Esophagus muscularis mucosa (tissue), 4 donors: ENCODE measurements at places on chromosomes 11 and 22. TPM values are rescaled to one million over a fixed set of nuclear protein-coding genes. Genes with fewer than 3 reads are reported as not detected.

Gene JAML
- total RNA-seq, result 1.2 TPM

DNA sequence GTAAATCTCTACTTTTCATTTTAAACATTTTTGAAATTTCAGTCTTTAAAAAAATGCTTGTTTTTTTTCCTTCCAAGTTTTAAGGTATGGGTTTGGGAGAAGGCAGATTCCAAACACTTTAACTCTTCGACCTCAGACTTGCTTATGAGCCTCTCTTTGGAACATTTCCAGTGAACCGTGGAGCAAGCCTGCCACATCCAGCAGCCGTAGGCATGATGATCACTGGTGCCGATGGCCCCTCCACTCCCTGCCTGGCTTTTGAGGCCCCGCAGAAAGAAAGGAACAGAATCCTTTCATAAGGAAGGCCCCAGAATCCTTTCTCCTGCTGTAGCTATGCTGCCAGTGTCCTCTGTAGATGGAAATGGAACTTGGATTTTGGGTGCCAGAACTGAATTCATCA is 50.7 kb downstream of the BMAL1 start:
- no peaks in the 10 kb centered on the region for H3K36me3 ChIP-seq
- no peaks in the 10 kb centered on the region for H3K27me3 ChIP-seq
- no peak overlapping the region for H3K27ac ChIP-seq
- no peak for DNase-seq
- no peak overlapping the region for H3K4me3 ChIP-seq

- no peaks in the 10 kb centered on the region for H3K4me1 ChIP-seq
- no peak for DNase-seq
- H3K4me3 ChIP-seq, result no peak overlapping the region
- no peaks in the 10 kb centered on the region for H3K36me3 ChIP-seq
- H3K27ac ChIP-seq, result no peak overlapping the region
These were observed 96.9 kb downstream of the FAM76B start for GRCh38 chr11:95692526-95693260.

GRCh38 chr11:57055744-57056143 is 67.0 kb downstream of the OR5AK2 start:
- no peak for DNase-seq
- no peaks in the 10 kb centered on the region for H3K4me1 ChIP-seq
- no peak overlapping the region for H3K4me3 ChIP-seq
- no peaks in the 10 kb centered on the region for H3K36me3 ChIP-seq
- H3K27me3 ChIP-seq, result no peaks in the 10 kb centered on the region

DNA sequence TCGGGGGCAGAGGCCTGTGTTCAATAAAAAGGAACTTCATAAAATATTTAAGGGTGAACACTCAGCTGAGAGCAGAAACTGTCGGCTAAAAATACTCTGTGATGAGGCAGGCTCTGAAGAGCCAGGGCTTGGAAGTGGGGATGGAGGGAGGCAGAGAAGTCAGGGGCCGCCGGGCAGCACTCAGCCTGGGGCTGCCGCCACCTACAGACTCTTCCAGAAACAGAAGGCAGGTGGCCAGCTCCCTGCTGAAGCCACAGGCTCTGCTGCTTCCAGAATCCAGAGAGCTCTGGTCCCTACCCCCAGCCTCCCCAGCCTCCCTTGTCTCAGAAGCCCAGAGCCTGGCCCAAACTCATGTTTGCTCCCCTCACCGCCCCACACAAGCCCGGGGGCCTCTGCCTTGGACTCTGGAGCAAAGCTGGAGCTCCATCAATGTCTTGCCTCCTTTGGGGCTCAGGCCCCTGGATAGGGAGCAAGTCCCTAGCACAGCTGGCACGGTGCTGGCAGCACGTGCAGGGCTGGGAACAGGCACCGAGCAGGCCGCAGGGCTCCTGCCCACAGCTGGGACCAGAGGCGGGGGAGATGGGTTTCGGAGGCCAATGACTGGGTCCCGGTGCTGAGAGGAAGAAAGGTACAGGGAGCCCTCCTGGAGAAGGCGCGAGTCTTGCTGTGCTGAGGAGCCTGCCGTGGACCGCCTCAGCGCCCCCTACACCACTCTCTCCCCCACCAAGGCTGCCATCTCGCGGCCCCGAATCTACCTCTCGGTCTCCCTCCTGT is 8.2 kb downstream of the LRFN4 start:
- no peaks in the 10 kb centered on the region for H3K4me1 ChIP-seq
- no peak overlapping the region for H3K4me3 ChIP-seq
- H3K27ac ChIP-seq, result no peak overlapping the region
- H3K27me3 ChIP-seq, result no peaks in the 10 kb centered on the region
- H3K36me3 ChIP-seq, result no peaks in the 10 kb centered on the region

DNA sequence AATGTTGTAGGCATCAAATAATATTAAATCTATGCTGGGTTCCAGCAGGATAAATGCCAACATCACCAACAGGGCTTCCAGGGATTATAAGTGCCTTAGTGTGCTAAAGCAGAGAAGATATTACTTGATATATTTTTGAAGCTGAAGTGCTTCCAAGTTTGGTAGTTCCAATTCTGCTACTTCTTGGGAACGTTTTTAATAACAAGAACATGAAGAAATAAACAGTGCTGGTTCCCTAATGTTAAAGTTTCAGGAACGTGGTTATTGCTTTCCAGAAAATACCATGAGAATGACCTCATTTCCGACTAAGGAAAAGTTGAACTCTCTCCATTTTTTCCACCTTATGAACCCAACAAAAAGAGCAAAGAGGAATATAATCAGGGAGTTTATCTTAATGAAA is 4.6 kb upstream of the RNF185 start:
- H3K36me3 ChIP-seq, result no peaks in the 10 kb centered on the region
- H3K4me3 ChIP-seq, result no peak overlapping the region
- no peak for DNase-seq
- no peaks in the 10 kb centered on the region for H3K27me3 ChIP-seq
- peaks cover 40% of the 10 kb centered on the region for H3K4me1 ChIP-seq

DNA sequence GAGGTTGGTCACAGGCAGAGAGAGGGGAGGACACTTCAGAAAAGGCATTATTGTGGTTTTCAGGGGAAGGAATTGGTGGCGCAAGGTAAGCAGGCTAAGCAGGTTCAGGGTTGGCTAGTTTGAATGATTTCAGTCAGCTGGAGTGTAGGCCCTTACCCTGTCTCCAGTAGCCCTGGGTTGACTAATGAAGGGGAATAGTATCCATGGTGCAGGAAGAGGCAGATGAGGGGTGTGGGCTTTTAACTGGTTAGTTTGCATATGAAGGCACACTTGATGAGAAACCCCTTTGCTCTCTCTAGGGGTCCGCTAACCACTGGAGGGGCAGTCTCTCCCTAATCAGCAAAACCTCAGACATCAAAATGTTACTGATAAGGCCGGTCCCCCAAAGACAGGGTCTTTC is 249.7 kb downstream of the AASDHPPT start:
- no peaks in the 10 kb centered on the region for H3K27me3 ChIP-seq
- H3K4me1 ChIP-seq, result no peaks in the 10 kb centered on the region
- H3K4me3 ChIP-seq, result no peak overlapping the region
- no peak overlapping the region for H3K27ac ChIP-seq
- DNase-seq, result no peak

Gene TMPRSS4
- total RNA-seq, result not detected

DNA sequence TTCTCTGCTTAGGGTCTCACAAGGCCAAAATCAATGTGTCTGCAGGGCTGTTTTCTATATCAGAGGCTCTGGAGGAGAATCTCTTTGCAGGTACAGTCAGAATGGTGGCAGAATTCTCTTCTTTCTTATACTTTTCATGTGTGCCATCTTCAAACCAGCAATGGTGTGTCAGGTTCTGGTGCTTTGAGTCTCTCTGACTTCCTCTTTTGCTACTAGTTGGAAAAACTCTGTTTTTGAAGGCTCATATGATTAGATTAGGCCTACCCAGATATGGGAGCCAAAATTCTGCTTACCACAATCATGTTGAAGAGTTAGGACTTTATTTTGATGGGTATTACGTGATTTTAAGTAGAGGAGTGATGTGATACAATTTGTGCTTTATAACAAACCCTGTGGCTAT is 18.8 kb upstream of the TECTA start:
- no peak overlapping the region for H3K27ac ChIP-seq
- H3K36me3 ChIP-seq, result peaks cover 8% of the 10 kb centered on the region
- no peaks in the 10 kb centered on the region for H3K27me3 ChIP-seq
- no peak overlapping the region for H3K4me3 ChIP-seq
- no peak for DNase-seq

Gene OR5A1
- not detected for total RNA-seq

GRCh38 chr11:721741-722345 is 15.8 kb downstream of the EPS8L2 start:
- no peak for DNase-seq
- H3K27me3 ChIP-seq, result peaks cover 55% of the 10 kb centered on the region

Gene AQP11
- total RNA-seq, result 0.17 TPM

Gene ST14
- 2.3 TPM for total RNA-seq

Gene SHANK3
- 7.0 TPM for total RNA-seq

Gene THY1
- total RNA-seq, result 14.9 TPM

GRCh38 chr11:30521297-30522071 is 64.7 kb downstream of the MPPED2 start:
- H3K27ac ChIP-seq, result no peak overlapping the region
- no peaks in the 10 kb centered on the region for H3K27me3 ChIP-seq
- no peak for DNase-seq
- no peak overlapping the region for H3K4me3 ChIP-seq

Gene TEX54
- total RNA-seq, result not detected

DNA sequence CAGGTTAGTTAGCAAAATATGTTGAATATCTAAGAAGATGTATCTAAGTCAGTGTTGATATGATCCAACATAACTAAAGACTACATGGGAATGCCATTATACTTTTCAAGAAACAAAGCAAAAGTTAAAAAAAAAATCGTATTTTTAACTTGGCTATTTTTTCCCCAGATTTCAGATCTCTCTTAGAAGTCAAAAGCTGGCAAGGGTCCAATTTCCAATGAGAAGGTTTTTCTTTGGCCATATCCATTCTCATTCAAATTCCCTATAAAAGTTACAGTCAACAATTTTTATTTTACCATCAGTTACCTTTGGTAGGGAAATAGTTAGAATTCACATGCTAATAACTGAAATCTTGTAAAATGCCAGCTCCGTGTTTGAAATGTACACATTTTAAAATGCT is 70.5 kb upstream of the FAT3 start:
- no peak for DNase-seq
- H3K27ac ChIP-seq, result no peak overlapping the region
- no peaks in the 10 kb centered on the region for H3K36me3 ChIP-seq
- H3K4me3 ChIP-seq, result no peak overlapping the region
- no peaks in the 10 kb centered on the region for H3K27me3 ChIP-seq

Gene HTR3A
- 0.42 TPM for total RNA-seq

GRCh38 chr22:37269936-37270678 is 12.2 kb upstream of the CYTH4 start:
- H3K4me1 ChIP-seq, result no peaks in the 10 kb centered on the region
- H3K27ac ChIP-seq, result no peak overlapping the region
- no peak overlapping the region for H3K4me3 ChIP-seq
- no peaks in the 10 kb centered on the region for H3K36me3 ChIP-seq

Gene GPHA2
- total RNA-seq, result not detected

GRCh38 chr11:11401960-11402535 is 49.0 kb upstream of the CSNK2A3 start:
- DNase-seq, result no peak
- H3K36me3 ChIP-seq, result no peaks in the 10 kb centered on the region
- H3K27ac ChIP-seq, result peak overlapping the region; percentile 77
- H3K4me1 ChIP-seq, result peaks cover 51% of the 10 kb centered on the region

DNA sequence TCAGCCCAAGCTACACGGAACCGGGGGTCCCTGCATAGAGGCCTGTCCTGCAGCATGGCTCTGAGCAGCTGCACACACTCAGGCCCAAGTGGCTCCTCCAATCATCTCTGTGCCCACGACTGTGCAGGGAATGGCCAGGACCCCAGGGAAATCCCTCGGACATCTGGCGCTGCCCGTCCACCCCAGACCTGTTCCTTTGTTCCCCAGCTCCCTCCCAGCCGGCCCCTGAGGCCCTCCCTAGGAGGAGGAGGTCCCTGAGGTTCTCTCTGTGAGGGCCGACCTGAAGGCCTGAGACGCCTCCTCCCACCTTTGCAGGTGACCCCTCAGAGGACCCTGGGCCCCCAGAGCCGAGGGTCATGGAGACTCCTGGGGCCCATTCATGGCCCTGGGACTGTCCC is 1.1 kb downstream of the MLC1 start:
- no peaks in the 10 kb centered on the region for H3K36me3 ChIP-seq
- no peak overlapping the region for H3K27ac ChIP-seq
- H3K27me3 ChIP-seq, result peaks cover 65% of the 10 kb centered on the region
- DNase-seq, result no peak
- H3K4me3 ChIP-seq, result no peak overlapping the region

- no peaks in the 10 kb centered on the region for H3K27me3 ChIP-seq
- H3K4me3 ChIP-seq, result peak overlapping the region; percentile 92
- H3K27ac ChIP-seq, result peak overlapping the region; percentile 89
These were observed 1.6 kb downstream of the MARK2 start for GRCh38 chr11:63840356-63841060.

DNA sequence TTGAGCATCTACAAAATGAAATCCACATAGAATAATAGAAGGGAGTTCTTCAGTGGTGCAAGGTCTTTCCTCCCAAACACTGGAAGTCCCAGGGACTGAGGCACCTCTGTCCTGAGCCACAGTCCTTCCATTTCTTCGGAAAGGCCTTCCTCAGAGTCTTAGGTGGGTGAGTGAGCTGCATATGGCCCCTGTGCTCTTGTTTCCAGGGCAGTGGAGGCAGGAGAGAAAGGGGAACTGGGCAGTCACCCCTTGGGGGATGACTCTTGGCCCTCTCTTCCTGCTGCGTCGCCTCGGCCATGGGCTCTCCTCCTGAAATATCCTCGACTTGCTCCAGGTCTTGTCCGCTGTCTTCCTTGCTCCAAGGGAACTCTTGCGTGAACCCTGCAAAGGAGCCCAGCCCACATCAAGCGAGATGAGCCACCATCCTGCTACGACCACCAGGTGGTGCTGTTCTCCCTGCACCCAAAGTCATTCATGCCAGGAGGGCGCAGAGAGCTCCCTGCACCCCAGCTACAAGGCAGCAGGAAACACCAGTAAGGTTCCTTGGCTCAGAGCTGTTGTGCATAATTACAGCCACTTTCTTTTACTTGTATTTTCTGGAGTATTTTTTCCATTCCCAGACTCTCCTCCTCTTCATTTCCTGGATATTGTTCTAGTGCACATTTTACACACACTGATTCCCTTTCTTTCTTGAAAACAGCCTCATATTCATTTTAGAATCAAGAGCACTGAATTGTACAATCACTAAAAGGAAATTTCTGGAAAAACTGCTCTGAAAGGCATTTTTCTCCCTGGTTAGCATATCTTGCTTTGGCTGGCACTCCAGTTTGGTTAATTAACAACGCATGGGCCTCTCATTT is 397.8 kb downstream of the OPCML start:
- no peaks in the 10 kb centered on the region for H3K36me3 ChIP-seq
- no peaks in the 10 kb centered on the region for H3K4me1 ChIP-seq
- peaks cover 33% of the 10 kb centered on the region for H3K27me3 ChIP-seq
- H3K4me3 ChIP-seq, result no peak overlapping the region

- DNase-seq, result no peak
- H3K36me3 ChIP-seq, result no peaks in the 10 kb centered on the region
- no peak overlapping the region for H3K4me3 ChIP-seq
- no peaks in the 10 kb centered on the region for H3K27me3 ChIP-seq
- H3K4me1 ChIP-seq, result peaks cover 98% of the 10 kb centered on the region
- H3K27ac ChIP-seq, result peak overlapping the region; percentile 77
These were observed 22.6 kb downstream of the ARHGEF17 start for GRCh38 chr11:73330569-73331093.

- no peak overlapping the region for H3K4me3 ChIP-seq
- no peak overlapping the region for H3K27ac ChIP-seq
- H3K27me3 ChIP-seq, result no peaks in the 10 kb centered on the region
- DNase-seq, result no peak
- peaks cover 49% of the 10 kb centered on the region for H3K36me3 ChIP-seq
These were observed 74.2 kb downstream of the MORC2 start for GRCh38 chr22:30894371-30894740.

- H3K27me3 ChIP-seq, result no peaks in the 10 kb centered on the region
- H3K36me3 ChIP-seq, result no peaks in the 10 kb centered on the region
- DNase-seq, result no peak
- no peaks in the 10 kb centered on the region for H3K4me1 ChIP-seq
These were observed 75.4 kb upstream of the LINC01488 start for GRCh38 chr11:69406060-69406459.
